ENCODE measurements at places on chromosomes 2 and 18. TPM values are rescaled to one million over a fixed set of nuclear protein-coding genes. Genes with fewer than 3 reads are reported as not detected.

Gene CHST9
- total RNA-seq = 0.03 TPM

GRCh38 chr2:201441409-201441808 lies 9.8 kb downstream of the TRAK2 start:
- H3K36me3 ChIP-seq = no peaks in the 10 kb centered on the region
- H3K27me3 ChIP-seq = no peaks in the 10 kb centered on the region
- peaks cover 20% of the 10 kb centered on the region for H3K4me1 ChIP-seq
- H3K4me3 ChIP-seq = no peak overlapping the region
- no peak overlapping the region for H3K27ac ChIP-seq
- DNase-seq = no peak

DNA sequence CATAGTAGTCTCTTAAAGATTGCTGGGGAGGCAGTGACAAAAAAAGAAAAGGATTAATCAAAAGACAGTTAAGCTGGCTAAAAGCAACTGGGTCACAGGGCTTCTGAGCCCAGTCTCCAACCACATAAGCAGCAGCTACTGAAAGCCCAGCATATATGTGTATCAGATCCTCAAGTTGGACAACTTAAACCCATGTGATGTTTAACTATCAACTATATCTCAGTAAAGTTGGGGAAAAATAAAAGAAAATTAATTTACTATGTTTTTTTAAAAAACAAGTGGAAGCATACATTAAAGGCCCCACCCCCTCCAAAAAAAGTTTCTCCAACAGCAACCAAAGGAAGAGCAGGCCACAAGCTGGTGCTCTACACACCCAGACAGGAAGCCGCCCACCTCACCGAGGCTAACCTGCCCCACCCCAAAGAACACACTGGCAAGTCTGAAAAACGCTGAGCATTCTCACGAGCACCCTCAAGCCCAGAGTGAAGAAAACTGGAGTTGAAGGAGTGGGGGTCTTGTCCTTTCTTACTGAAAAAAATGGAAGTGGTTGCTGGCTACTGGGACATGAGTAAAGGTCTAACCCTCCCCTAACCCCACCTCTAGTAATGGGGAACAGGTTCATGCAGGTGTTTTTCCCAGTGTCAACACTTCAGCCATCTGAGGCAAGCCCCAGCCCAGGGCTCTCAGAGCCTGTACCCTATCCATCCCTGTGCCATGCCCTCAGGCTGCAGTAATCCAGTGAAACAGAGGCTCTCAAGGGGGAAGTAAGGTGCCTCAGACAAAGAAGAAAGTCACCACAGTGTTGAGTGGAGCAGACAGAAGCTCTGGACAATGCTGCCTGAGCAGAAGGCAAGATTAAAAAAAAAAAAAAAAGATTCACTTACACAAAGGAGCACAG lies 106.3 kb downstream of the GYPC start:
- no peak overlapping the region for H3K27ac ChIP-seq
- H3K36me3 ChIP-seq = no peaks in the 10 kb centered on the region
- H3K4me1 ChIP-seq = no peaks in the 10 kb centered on the region
- no peak overlapping the region for H3K4me3 ChIP-seq
- H3K27me3 ChIP-seq = no peaks in the 10 kb centered on the region

DNA sequence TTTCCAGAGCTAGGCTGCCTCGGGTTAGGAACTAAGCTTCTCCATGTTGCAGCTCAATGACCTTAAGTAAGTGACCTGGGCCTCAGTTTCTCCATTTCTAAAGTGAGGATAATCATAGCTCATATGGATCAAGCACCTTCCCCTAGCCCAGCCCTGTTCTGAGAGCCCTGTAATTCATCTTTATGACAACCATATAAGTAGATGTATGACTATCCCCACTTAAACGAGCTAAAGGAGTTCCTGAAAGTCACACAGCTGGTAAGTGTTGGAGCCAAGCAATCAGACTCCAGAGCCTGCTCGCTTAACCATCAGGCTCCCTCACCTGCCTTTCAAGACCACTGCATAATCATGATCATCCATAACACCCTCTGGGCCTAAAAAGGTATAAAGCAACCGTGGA lies 135.4 kb downstream of the SP3 start:
- no peaks in the 10 kb centered on the region for H3K36me3 ChIP-seq
- peaks cover 15% of the 10 kb centered on the region for H3K4me1 ChIP-seq
- no peak for DNase-seq
- H3K27me3 ChIP-seq = no peaks in the 10 kb centered on the region
- H3K4me3 ChIP-seq = no peak overlapping the region

DNA sequence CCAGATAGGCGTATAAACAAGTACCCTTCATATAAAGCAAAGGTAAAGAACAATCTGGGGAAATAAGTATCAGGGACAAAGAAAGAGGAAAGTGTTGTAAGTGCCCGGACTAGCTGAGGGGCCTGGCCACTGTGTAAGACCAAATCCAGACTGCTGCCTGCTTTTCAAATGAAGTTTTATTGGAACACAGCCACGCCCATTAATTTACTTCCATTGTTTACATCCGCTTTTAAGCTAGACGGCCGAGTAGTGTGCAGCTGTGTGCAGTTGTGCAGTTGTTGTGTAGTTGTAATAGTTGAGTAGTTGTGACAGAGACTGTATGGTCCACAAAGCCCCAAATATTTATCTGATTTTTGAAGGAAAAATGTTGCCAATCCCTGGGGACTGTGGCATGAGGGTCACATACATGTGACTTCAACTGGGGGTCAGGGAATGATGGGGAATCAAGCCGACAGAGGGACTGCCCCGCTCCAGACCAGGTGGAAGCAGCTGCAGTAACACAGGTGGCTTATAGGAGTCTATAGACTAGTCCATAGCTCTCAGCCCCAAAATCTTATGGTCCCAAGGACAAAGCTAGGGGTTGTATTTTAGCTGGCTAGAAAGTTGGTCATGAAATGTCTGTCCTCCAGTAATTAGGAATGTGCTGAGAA lies 30.0 kb downstream of the FHL2 start:
- H3K36me3 ChIP-seq = no peaks in the 10 kb centered on the region
- H3K27ac ChIP-seq = no peak overlapping the region
- DNase-seq = no peak
- no peaks in the 10 kb centered on the region for H3K27me3 ChIP-seq
- H3K4me3 ChIP-seq = no peak overlapping the region

Gene SERPINB4
- not detected for total RNA-seq

DNA sequence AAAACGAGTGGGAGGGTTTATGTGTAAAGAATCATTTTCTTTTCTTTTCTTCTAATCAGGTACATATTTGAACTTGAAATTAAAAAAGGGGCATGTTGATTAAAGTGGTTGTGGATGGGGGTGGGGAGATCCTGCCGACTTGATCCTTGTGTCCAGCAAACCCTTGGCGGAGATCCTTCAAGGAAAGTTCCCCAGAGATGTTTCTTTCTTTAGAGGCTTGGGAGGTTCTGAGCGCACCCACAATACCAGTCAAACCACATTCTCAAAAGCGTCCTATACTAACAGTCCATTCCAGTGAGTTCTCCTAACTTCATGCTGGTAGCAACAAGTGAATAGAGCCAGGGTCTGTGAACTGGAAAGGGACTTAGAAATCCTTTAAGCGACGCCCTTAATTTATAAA lies 49.2 kb downstream of the MYCN start:
- H3K27me3 ChIP-seq = no peaks in the 10 kb centered on the region
- no peak overlapping the region for H3K4me3 ChIP-seq
- no peaks in the 10 kb centered on the region for H3K4me1 ChIP-seq
- no peak for DNase-seq

Gene HOXD12
- not detected for total RNA-seq

DNA sequence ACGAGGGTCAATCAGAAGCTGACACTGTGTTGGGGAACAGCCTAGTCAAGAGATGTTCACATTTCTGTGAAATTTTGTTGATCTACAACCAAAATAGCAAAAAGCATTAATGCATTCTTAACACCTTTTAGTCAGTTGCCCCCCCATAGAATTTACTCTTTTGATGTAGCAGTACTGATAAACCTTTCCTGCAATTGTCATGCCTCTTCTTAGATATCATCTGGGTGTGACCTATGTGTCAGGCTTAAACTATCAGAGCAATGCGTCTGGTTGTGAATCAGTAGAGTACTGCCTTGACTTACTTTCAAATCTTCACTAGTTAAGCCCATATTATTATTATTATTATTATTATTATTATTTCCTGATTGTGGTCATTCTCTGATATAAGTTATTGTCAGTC lies 61.9 kb downstream of the GREB1L start:
- no peak for DNase-seq
- H3K4me3 ChIP-seq = no peak overlapping the region
- no peak overlapping the region for H3K27ac ChIP-seq
- H3K27me3 ChIP-seq = no peaks in the 10 kb centered on the region
- H3K4me1 ChIP-seq = no peaks in the 10 kb centered on the region

Gene DNAJC5G
- total RNA-seq = not detected

GRCh38 chr2:190277234-190278112 lies 42.2 kb downstream of the HIBCH start:
- no peak for DNase-seq
- no peak overlapping the region for H3K4me3 ChIP-seq
- no peaks in the 10 kb centered on the region for H3K4me1 ChIP-seq
- H3K27me3 ChIP-seq = no peaks in the 10 kb centered on the region

DNA sequence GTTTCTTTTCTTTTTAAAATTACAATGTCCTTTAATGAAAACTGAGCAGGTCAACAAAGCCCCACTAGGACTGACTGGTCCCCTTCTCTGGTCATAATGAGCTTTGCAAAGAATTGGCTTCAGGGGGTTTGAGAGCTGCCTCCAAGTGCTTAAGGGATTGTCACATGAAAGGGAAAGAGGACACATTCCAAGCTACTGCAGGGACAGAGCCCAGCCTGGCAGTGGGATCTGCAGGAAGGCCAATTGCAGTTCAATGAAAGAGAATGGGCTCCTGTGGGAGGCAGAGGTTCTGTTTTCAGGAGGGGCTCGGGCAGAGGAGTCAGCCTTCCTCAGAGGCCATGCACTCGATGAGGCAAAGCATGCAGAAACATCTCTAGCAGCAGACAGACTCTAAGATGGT lies 84.1 kb upstream of the ACKR3 start:
- H3K36me3 ChIP-seq = no peaks in the 10 kb centered on the region
- no peaks in the 10 kb centered on the region for H3K27me3 ChIP-seq
- no peak overlapping the region for H3K4me3 ChIP-seq
- DNase-seq = no peak

DNA sequence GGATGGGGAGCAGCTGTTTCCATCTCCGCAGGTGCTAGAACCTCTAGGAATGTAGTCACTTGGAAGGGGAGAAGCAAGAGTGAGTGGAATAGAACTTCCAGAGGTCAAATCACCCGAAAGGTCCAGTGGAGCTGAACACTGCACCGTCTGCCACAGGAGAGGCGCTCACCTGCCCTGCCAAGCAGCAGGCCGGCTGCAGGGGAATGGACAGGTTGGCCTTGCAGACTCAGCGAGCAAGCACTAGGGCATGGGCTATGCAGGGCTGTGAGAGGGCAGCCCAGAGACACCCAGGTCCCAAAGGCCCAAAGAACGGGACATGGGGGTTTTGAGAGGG lies 214.2 kb downstream of the TNS1 start:
- no peak for DNase-seq
- no peak overlapping the region for H3K27ac ChIP-seq
- H3K4me3 ChIP-seq = no peak overlapping the region
- peaks cover 11% of the 10 kb centered on the region for H3K4me1 ChIP-seq
- H3K36me3 ChIP-seq = peaks cover 6% of the 10 kb centered on the region

DNA sequence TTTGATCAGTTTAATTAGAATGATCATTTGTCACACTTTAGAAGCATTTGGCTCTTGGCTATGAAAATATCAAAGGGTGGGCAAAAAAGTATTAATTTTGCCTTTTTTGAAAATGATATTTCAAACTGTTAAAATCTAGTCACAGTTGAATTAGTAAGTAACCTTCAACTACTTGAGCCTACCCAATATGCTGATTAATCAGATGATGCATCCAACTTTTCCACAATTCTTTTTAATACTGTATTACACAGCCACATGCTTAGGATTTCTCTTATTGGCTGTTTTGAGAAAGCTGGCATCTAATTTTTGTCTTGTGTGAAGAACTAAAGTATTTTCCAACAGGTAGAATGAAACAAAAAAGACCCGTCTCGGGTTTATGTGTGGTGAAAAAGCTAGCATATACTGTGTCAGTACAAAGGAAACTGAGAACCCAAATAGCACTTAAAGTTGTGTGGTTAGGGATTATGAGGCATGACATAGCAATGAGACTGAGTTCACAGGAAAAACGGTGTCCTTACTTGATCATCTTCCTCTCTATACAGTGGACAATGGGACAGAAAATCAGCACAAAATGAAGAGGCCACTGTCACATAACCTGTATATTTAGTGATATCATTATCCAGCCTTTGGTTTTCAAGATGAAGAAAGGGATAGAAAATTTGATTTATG lies 11.7 kb downstream of the OSBPL6 start:
- no peak overlapping the region for H3K27ac ChIP-seq
- H3K36me3 ChIP-seq = no peaks in the 10 kb centered on the region
- H3K4me3 ChIP-seq = no peak overlapping the region
- no peak for DNase-seq
- no peaks in the 10 kb centered on the region for H3K27me3 ChIP-seq

DNA sequence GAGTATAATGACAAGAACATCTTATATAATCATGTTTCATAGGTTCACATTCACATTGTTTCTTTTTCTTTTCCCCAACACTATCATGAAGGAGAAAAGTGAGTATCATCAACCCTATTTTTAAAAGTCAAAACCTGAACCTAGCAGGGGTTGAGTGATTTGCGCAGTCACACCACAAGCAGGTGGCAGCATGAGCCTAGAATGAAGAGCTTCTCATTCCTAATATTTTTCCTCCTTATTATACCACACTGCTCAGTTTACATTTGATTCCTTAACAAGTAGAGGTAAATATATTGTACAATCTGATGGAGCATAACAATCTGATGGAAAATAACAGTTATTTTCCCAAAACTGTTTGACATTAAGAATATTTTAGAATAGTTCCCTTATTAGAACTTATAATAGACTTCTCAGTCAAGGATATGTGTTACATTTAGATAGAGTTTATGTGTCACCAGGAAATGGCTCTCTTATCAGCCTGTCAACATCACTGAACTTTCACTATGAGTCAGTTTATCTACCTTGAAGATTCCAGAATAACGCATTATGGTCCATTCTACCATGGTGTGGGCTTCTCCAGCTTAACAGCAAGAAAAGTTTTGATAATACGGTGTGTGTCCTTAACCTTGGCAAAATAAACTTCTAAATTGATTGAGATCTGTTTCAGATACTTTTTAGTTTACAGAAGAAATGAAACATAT lies 119.5 kb downstream of the NEB start:
- DNase-seq = no peak
- H3K36me3 ChIP-seq = no peaks in the 10 kb centered on the region
- H3K27ac ChIP-seq = no peak overlapping the region
- no peaks in the 10 kb centered on the region for H3K4me1 ChIP-seq
- H3K4me3 ChIP-seq = no peak overlapping the region

DNA sequence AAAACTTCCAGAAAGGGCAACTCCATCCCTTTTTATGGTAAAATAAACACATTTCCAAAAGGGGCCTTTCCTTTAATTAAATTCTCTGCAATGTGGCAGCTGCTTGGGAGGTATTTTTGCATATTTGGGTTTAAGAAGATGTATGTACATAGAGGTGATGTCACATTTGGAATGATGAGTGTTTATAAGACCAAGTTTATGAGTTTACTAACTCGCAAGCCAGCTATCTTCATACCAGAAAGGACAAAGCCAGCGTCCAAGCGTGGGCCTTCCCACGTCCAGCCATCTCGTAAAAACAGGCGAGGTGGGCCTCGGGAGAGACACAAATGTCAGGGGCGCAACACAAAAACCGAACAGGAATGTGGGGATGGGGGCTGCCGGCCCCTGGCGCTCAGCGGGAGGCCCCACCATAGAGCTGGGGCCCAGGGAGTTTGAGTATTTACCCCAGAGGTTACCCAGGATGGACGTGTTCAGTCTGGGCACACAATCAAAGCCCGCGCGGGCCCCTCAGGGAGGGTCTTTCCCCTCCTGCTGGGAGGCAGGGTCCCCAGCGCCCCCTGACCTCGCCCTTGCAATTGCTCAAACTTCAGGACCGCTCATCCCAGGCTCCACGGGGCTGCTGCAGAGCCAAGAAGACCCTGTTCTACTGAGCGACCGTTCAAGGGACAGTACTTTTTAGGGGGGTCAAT lies 137.3 kb downstream of the TWIST2 start:
- H3K4me3 ChIP-seq = no peak overlapping the region
- no peaks in the 10 kb centered on the region for H3K27me3 ChIP-seq
- DNase-seq = no peak
